ENCODE measurements at places on chromosomes 2 and 18. TPM values are rescaled to one million over a fixed set of nuclear protein-coding genes. Genes with fewer than 3 reads are reported as not detected.

The SERPINB2 gene
- not detected for total RNA-seq

The SIX2 gene
- not detected for total RNA-seq

The TUBA3E gene
- total RNA-seq = not detected

The POTEJ gene
- not detected for total RNA-seq

Measured in Karpas-422 (cell line).